ENCODE measurements at places on chromosomes 1 and 21.

DNA sequence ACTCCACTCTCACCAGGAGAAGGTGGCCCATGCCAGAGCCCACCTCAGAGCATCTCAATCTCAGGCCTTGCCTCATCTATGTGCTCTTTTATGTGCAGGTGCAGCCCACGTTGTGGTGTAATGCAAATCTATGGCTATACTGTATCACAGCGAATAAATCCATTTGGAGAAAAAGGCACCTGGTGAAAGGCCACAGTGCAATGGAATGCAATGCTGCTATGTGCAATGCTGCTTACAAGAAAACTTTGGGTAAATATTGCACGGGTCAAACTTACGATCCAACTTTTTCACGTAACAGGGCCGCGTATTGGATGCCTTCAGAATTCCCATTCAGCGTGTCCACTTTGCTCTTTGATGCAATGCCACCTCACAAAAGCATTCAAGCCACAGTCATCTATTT, 13.5 kb downstream of the ZBTB18 start:
- no peak for DNase-seq

GRCh38 chr21:45309069-45309986, 21.6 kb upstream of the POFUT2 start:
- DNase-seq, result peak; percentile 62

DNA sequence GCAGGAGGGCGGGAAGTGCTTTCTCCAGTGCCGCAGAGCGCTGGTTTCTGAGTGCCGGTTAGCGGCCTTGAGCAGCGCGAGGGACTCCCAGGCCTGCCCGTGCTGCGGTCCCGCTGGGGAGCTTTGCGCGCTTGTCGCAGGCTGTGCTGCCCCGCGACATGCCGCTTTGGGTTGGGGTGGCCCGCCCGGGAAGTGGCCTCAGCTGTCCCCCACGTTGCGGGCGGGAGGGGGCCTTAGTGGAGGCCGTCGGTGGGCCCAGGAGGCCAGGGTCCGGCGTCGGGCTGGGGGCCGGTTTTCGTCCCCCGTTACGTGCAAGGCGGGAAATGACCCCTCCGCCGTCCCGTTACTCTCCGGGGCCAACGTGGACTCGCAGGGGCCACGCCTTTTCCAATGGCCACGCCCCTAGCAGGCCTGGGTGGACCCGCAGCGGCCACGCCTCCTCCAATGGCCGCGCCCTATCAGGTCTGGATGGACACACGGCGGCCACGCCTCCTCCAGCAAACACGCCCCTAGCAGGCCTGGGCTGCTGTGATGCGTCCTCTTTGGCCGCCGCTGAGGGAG, 977 bp upstream of the C1orf174 start:
- peak; percentile 98 for DNase-seq

DNA sequence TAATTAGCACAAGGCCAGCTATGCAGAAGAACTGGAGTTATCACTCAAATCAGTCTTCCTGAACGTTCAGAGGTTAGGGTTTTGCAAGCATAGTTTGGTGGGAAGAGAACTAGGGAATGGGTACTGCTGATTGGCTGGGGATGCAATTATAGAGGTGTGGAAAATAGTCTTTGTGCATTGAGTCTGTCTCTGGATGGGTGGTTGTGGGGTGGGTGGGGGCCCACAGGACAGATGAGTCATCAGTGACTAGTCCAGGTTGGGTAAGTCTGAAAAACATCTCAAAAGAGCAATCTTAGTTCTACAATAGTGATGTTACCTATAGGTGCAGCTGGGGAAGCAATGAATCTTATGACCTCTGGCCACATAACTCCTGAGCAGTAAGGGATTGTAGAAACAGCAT, 89.7 kb upstream of the HMCN1 start:
- no peak for DNase-seq

DNA sequence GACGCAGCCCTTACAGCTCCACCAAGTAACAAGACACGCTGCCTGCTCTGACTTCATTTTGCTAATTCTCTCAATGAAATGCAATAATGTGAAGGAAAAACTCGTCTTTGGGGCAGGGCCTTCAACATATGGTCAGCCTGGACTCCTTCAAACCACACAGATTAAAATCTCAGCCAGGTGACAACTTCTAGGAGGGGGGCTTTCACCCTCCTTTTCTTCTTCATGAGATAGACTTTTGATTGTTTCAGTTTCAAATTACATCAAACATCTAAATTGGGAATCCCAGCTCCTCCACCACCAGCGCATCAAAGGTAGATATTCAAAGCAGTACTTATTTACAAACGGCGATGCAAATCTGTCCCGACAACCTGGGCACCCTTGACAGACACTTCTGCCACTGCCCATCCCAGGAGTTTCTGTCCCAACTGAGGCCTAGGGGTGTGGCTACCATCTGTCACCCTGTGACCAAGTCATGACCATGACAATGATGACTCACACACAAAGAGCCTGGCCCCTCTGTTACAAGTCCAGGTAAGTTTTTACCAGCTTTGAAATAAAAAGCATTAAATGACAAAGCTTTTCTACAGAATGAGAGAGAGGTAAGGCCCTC, 29.7 kb downstream of the SSBP3 start:
- DNase-seq, result no peak

DNA sequence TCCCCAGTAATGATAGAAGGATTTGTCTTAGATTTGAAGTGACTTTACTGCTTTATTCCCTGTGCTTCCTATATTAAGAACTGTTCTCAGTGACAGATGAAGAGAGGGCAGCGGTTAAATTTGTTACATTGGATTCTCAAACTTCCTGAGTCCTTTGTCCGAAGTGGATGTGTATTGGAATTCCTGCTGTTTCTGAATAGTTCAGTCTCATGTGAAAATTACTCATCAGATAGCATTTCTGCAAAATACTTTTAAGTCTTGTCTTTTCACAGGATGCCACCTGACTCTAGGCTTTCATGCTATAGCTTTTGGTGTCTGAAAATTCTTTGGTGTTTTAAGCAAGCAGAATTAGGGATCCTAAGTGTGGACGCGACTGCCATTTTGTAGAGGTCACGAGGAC, 83.6 kb downstream of the PRDM2 start:
- no peak for DNase-seq

- peak; percentile 55 for DNase-seq
Measured at GRCh38 chr21:36966821-36967768, 626 bp upstream of the HLCS start.

DNA sequence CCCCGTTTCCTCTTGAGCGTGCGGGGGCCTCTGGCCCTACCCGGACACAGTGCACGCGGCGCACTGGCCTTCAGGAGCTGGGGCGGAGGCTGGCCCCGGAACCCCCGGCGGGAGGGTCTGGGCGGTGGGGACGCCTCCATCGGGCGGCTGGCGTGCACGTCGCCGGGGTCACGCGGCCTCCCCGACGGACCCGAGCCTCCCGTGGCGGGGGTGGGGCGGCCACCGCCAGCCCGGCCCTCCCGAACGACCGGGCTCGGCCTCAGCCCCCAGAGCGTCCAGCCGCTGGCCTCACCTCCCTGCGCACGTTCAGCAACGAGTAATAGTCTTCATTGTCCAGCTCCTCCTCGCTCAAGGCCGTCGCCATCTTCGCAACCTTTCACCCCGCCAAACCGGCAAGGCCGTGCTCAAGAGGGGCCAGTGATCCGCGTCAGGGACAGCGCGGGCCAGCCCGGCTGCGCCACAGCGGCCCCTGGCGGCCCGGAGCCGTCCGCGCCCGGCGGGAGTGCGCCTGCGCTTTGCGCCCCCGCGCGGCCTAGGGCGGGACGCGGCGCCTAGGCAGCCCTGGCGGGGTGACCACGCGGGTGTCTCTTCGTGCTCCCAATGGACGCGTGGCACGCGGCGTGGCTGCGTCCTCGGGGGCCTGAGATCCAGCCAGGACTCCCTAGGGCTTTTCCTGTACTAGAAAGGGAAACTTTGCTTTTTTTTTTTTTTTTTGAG, at the start of gene DNAJC11:
TSS of gene DNAJC11 (minus strand) at position 380 of the 717 bp plus-strand sequence. CDS start at position 364, 16 bp downstream.
- peak; percentile 96 for DNase-seq

Measured in tongue (tissue), 3 donors.